ENCODE measurements at places on chromosomes 4 and X.
A peak's percentile ranks its signal among the peaks of the same experiment; 100 is the strongest.

DNA sequence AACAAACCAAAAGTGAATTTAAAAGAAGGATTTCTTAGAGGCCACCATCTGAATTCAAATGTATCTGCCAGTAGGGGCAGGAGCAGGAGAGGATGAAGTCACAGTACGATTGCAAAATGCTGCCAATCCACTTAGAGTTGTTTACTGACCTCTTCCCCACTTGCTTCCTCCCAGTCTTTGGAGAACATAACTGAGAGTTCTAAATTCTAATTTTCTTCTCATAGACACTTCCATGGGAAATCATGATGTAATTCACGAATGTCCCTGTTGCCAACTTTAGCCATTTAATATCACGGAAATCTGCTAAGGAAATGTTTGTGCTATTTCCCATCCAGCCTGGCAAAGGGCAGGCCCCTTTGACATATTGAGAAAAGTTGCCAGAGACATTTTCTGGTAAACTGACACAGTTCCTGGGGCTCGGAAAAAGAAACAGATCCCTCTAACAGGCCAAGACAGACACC is 33.6 kb upstream of the NOCT start:
- peak; percentile 92 for DNase-seq

DNA sequence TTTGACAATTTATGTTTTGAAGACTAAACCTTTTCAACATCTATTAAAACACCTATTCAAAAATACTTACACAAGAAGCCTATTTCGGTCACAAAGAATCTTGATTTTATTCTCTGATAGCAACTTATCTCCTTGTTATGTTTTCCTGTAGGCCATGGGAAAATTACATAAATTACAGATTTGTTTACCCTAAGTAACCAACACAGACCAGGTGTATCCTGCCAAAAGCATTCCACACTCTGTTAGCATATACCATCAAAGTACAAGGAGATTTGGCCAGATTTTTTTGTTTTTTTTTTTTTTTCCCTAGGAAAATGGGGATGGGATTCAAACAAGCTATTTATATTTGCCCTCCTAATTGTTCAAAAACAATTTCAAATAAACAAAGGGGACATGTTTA is 497.9 kb upstream of the MAGEB18 start:
- no peak for DNase-seq

DNA sequence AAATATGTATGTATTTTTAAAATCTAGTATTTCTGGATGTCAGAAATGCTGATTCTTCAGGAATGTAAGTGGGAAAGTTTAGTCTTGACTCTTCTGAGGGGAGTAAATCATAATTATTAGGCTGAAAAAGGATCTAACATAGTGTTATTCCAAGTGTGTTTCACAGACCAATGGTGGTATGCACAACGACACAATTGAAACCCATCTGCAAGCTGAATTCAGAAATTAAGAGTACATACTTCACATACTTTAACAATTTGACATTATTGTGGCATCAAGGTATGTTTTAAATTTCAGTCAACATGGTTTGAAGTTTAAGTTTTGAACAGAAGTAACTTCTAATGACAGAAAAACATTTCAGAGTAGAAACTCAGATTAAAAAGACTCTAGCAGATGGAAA is 236.7 kb downstream of the SLC7A11 start:
- no peak for DNase-seq

DNA sequence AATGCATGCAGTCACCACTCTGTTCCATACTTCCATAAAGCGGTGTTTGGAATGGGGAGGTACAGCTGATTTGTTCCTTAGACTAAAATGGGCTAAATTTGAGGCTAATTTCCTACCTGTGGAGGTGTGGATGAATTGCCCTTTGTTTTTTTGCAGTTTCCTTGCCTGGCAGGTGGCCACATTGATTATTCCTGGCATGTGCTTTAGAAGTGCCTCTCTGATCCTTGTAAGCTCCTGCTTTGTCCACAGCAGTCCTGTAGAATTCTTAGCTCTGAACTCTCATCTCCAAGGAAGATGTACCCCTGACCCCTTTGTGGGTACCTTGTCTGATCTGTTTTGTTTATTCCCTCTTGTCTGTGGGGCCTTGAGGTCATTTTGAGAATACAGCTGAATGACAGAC is 136.8 kb downstream of the ADGRL3 start:
- no peak for DNase-seq

DNA sequence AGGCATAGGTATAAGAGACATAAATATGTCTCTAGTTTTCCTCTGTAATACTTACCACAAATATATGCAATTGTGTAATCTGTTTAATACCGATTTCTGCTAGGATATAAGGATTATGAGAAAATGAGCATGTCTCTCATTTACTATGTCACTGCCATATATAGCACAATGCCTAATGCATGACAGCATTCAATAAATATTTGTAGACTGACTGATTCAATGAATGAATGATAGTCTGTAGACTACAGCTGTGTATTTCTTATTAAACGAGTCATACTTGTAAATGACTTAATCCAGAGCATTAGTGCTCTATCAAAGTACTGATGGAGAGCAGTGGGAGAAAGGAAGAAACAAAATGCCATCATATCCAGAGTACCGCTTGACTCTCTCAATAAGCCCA is 175.6 kb downstream of the PPP3CA start:
- no peak for DNase-seq

DNA sequence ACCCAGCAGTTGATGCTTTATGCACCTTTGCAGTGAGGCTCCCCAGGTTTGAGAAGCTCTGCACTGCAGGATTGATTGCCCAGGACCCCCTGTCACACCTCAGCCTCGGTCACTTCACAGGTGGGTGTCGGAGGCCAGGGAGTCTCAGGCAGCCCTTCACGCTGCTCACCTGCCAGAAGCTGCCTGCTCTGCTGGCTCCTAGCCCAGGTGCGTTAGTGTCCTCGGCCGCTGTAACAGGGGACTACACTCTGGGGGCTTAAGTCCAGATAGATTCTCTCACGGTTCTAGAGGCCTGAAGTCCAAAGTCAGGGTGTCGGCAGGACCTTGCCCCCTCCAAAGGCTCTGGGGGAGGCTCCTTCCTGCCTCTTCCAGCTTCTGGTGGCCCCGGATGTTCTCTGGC is 79.9 kb downstream of the CPZ start:
- no peak for DNase-seq

GRCh38 chrX:39782276-39782675 is 315.5 kb downstream of the BCOR start:
- DNase-seq, result no peak

DNA sequence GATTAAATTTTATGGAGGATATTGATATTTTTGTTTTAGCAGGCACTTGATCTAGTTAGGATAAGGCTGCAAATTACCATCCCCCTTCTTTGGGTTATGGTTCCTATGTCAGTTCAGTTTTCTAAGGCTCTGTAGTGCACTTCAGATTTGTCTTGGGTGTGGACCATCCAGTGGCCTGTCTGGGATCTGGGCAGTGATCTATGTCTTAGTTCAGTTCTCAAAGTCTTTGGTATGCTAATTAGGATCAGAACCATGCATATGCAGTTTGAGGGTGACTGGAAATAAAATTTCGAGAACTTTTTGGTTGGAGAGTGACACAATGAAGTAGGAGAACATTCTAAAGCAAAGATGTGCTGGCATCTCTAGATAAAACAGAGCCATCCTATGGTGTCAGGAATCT is 388.2 kb downstream of the MID1IP1 start:
- DNase-seq, result no peak

GRCh38 chrX:45435481-45435880 is 234.8 kb upstream of the DIPK2B start:
- DNase-seq, result no peak

DNA sequence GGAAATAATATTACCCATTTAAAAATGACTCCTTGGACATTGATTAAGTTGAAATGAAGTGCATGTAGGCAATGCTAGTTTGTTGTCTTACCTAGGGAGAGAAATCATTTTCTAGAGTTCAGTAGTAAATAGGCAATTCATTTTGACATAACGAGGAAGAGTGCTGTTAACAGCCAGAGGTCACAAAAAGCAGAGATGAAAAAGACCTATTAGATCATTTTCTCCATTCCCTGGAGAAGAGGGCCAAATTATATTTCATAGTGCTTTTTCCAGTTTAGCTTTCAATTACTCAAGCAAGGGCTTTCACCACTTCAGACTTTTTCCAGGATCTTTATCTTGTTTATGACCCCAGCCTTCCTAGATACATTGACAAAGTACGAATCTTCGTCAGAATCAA is 374.3 kb upstream of the GALNT7 start:
- no peak for DNase-seq

DNA sequence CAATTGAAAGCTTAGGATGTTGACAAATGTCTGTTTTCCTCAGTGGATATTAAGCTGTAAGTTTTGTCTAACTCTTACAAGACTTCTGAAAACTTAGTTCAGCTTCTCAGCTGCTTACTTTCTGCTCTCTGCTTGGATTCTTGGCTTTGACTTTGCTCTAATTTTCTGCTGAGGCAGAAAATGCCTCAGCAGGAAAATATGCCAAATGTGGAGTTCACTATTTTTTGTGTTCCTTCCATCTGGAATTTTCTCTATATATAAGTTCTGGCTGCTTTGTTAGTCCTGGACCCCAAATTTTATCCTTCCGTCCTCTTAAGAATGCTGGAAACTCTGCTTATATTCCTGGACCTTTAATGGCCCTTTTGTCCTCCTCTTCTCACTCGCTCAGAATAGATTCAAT is 352.6 kb upstream of the NWD2 start:
- no peak for DNase-seq

- peak; percentile 55 for DNase-seq
These were observed 151.8 kb downstream of the SLC7A11 start for GRCh38 chr4:138090150-138090917.

- DNase-seq, result no peak
These were observed 5.6 kb upstream of the HOPX start for GRCh38 chr4:56686537-56687231.

- no peak for DNase-seq
These were observed 217.4 kb upstream of the AADAT start for GRCh38 chr4:170307182-170307581.

GRCh38 chr4:77481856-77482255 is 123.8 kb upstream of the CXCL13 start:
- no peak for DNase-seq

- no peak for DNase-seq
These were observed 142.5 kb downstream of the PPARGC1A start for GRCh38 chr4:23747281-23747735.
